ENCODE measurements at places on chromosomes 2 and 18. TPM values are rescaled to one million over a fixed set of nuclear protein-coding genes. Genes with fewer than 3 reads are reported as not detected.

MBOAT2 gene
- total RNA-seq, result 14.8 TPM

COX5B gene
- total RNA-seq, result 120 TPM

GRHL1 gene
- total RNA-seq, result 2.2 TPM

TMEM182 gene
- 7.4 TPM for total RNA-seq

SULT1C2 gene
- not detected for total RNA-seq

RAD51AP2 gene
- total RNA-seq, result 0.17 TPM

CAPN14 gene
- 0.21 TPM for total RNA-seq

ESPNL gene
- not detected for total RNA-seq

CD302 gene
- total RNA-seq, result 3.0 TPM

WDR12 gene
- total RNA-seq, result 86.9 TPM

RNF138 gene
- 18.0 TPM for total RNA-seq

MYO1B gene
- total RNA-seq, result 492 TPM

SNED1 gene
- total RNA-seq, result 0.64 TPM

LCT gene
- not detected for total RNA-seq

CNRIP1 gene
- not detected for total RNA-seq

PSD4 gene
- 21.4 TPM for total RNA-seq

VSNL1 gene
- total RNA-seq, result 15.7 TPM

FAM110C gene
- total RNA-seq, result 31.2 TPM

ERBB4 gene
- not detected for total RNA-seq

HOXD3 gene
- total RNA-seq, result not detected

TANC1 gene
- 51.5 TPM for total RNA-seq

KANSL1L gene
- 12.2 TPM for total RNA-seq

ACVR1C gene
- 0.27 TPM for total RNA-seq

PSMD1 gene
- total RNA-seq, result 114 TPM

Data from mammary epithelial cell (primary cell).